ENCODE measurements at places on chromosomes 6 and 20.

GRCh38 chr20:50920997-50921396 lies 10.2 kb downstream of the ADNP start:
- DNase-seq: no peak

- DNase-seq: no peak
Measured at GRCh38 chr6:80480421-80481157, 374.1 kb downstream of the BCKDHB start.

- DNase-seq: peak; percentile 81
Measured at GRCh38 chr20:5844063-5844681, 94.0 kb downstream of the SHLD1 start.

- DNase-seq: no peak
Measured at GRCh38 chr6:167302074-167302473, 11.0 kb downstream of the UNC93A start.

- no peak for DNase-seq
Measured at GRCh38 chr20:58715801-58716475, 23.3 kb downstream of the NPEPL1 start.

- no peak for DNase-seq
Measured at GRCh38 chr20:48171626-48172356, 386.5 kb upstream of the SULF2 start.

- peak; percentile 28 for DNase-seq
Measured at GRCh38 chr20:63738687-63739129, 868 bp upstream of the SLC2A4RG start.

DNA sequence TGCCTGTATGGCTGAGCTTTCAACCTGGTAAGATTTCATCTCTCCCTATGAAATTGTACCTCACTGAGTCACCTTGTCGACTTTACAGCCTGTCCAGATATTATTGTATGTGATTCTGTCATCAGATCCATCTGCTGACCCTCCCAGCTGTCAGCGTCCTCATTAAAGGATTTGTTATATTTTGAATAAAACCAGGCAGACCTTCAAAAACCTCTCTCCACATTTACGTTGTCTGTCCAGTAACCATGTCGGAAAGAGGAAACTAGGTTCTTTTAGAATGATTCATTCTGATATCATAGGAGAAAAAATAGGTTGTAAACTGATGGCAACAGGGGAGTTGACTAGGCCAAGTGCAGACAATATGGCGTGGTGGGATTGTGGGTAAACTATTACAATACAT lies 38.5 kb downstream of the TSPYL4 start:
- no peak for DNase-seq

GRCh38 chr20:30595698-30596097 lies 661.8 kb upstream of the DEFB115 start:
- DNase-seq: no peak

DNA sequence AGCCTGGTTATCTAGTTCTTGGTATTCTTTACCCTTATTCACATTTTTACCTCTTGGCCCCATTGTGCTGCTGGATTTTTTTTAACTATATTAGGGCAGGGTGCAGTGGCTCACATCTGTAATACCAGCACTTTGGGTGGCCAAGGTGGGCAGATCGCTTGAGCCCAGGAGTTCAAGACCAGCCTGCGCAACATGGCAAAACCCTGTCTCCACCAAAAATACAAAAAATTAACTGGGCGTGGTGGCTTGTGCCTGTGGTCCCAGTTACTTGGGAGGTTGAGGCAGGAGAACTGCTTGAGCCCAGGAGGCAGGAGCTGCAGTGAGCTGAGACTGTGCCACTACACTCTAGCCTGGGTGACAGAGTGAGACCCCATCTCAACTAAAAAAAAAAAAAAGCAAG lies 12.2 kb upstream of the TAF8 start:
- DNase-seq: no peak

- DNase-seq: no peak
Measured at GRCh38 chr6:155219858-155220301, 43.9 kb upstream of the CLDN20 start.

- no peak for DNase-seq
Measured at GRCh38 chr6:56771929-56772607, 129.4 kb upstream of the DST start.

DNA sequence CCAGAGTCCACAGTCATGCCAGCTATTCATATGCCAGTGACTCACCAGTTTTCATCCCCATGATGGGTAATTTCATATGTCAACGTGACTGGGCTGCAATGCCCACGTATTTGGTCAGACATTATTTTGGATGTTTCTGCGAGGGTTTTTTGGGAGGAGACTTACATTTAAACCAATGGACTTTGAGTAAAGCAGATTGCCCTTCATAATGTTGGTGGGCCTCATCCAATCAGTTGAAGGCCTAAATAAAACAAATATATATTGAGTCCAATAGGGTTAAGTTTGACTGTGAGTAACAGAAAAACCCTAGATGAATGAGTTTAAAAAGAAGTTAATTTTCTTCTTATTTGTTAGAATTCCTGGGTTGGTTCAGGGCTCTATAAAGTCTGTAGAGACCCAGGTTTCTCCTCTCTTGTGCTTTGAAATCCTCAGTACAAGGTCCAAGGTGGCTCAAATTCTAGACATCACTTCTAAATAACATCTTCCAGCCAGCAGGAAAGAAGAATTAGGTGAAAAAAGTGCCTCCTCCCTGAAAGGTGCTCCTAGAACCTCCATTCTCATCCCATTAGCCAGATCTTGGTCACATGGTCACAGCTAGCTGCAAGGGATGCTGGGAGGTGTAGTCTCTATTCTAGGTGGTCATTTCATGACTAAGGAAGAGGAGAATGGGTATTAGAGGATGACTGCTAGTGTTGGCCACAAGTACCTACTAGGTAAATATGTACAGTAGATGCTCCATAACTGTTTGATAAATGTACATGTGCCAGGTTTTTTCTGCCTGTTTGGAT lies 16.7 kb upstream of the NEDD9 start:
- DNase-seq: no peak

DNA sequence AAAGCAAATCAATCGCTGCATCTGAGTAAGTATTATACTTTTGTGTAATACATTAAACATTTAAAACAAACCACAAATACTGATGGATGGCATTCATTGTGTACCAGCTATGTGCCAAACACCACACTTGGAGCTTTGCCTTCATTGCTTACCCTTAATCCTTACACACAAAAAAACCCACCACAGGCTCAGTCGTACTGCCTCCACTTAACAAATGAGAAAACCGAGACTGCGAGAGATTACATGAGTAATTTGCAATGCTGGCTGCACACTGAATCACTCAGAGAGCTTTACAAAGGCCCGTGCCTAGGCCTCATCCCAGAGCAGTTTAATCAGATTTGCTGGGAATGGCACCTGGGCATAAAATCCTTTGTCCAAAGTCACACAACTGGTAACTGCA lies 130.5 kb downstream of the EDN1 start:
- DNase-seq: no peak

- DNase-seq: no peak
Measured at GRCh38 chr6:35905141-35905785, 15.6 kb downstream of the SRPK1 start.

DNA sequence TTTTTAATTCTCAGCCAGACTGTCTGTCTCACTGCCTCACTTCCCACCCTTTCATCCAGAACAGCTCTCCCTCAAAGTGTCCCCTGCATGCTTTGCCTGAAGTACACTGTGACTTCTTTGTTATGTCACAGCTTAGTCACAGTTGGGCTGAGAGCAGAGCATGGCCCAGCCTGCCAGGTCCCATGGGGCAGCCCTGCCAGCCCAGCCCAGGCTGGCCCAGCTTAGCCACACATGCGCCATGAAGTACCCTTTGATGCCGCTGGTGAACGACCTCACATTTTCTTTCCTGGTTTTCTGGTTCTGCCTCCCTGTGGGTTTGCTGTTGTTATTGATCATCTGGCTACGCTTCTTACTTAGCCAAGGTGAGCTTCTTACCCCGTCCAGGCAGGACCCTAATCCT lies at the start of gene ADIG:
Gene ADIG, plus strand, starts transcription at position 185 of the 400 bp plus-strand sequence. Its CDS starts 54 bp downstream, at position 239.
- DNase-seq: no peak

GRCh38 chr6:37546141-37546871 lies 46.6 kb upstream of the CCDC167 start:
- DNase-seq: no peak

GRCh38 chr6:135451617-135452190 lies 45.8 kb downstream of the AHI1 start:
- DNase-seq: no peak

- DNase-seq: no peak
Measured at GRCh38 chr6:56162081-56162480, 85.3 kb downstream of the COL21A1 start.

DNA sequence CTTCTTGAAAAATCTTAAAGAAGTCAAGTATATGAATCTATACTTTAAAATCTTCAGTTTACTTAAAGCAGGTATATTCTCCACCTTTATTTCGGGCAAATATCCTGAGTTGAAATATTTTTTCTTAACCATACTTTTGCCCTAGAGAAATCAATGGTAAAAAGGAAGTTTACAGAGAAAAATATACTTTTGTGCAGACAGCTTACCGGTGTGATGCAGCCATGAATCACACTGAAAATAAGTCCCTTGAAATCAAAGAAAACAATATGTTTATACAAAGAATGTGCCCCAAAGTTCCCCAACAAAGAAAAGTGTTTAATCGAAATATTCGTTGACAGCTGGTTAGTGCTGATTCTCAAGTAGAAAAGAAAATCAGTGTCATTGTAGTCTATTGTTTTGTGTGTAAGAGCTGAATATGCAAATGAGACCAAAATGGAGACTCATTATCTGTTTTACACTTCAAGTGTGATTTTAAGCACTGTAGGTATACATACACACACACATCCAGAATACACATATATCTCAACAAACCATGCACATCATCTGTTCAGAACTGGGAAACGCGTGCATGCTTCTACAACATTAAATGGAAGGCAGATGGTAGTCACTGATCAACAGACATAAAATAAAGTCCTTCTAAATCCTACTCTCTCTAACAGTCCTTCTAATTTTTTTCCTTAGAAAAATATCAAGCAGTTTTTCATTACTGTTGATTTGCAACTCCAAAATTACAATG lies 73.3 kb downstream of the BTBD9 start:
- no peak for DNase-seq

GRCh38 chr6:106197441-106197840 lies 111.3 kb downstream of the PRDM1 start:
- no peak for DNase-seq

DNA sequence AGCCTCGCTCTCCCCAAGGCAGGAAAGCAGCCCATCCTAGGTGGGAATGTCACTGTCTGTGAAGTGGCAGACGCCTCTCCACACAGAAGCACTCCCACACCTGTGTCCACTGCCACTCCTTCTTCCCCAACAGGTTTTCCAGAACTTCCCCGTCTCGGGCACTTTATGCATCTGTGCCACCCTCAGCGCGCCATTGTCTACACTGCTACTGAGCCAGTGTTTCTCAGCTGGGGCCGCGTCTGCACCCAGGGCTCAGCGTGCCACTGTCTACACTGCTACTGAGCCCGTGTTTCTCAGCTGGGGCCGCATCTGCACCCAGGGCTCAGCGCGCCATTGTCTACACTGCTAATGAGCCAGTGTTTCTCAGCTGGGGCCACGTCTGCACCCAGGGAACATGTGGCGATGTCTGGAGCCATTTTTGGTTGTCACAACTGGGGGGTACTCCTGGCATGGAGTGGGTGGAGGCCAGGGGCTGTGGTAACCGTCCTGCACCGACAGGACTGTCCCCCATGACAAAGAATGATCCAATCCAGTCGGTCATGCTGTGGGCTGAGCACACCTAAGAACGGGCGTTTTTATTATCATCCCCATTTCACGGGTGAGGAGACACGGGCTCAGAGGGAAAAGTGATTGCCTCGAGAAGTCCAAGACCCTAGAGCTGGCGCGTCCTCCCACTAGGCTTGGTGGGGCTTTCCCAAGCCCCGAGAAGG lies 41.7 kb upstream of the ZBP1 start:
- DNase-seq: no peak

- no peak for DNase-seq
Measured at GRCh38 chr6:106106276-106107042, 20.3 kb downstream of the PRDM1 start.

DNA sequence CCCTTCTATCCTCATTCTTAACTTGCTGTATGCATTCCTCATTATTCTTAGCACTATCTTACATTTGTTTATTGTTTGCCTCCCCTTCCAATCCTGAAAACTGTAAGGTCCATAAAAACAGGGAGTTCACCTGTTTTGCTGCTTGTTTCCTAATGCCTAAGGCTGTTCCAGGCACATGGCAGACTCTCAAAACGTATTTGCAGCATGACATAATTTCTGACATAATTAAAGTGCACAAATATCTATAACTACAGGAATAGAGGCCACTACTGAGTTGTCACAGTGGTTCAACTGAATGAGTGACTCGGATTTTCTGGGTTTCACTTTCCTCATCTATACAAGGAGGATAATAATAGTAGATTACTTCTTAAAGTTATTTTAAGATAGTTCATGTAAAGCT lies 83.0 kb downstream of the HFE start:
- DNase-seq: no peak

DNA sequence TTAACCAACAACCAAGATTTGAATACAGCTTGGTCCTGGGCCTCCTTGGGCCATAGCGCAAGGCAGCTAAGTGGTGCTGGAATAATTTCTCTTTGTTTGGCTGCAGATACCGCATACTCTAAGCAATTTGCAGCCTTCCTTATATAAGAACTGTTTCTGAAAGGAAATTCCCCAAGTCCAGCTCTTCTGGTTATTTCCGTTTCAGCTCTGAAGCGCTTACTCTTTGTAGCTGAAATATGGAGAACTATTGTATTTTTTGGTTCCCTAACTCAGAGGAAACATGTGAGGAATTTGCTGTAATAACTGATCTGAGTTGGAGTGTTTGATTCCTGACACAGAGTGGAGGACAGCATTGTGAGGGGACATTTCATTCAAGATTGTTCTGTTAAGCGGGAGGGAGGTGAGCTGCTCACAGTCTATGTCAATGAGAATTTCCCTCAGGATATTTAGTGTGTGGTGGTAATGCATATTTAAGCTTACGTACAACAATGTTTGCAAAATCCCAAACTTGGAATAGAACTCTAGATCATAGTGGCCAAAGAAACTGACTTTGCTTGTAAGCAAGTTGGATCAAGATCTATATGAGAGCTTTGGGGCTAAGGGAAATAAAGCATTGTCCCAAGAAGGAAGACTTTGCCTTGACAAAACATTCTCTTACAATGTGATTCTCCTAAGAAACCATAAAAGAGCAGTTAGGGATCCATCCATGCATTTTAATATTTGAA lies 576.6 kb upstream of the FLRT3 start:
- no peak for DNase-seq

GRCh38 chr6:166658792-166659150 lies 31.7 kb upstream of the RPS6KA2 start:
- DNase-seq: no peak

DNA sequence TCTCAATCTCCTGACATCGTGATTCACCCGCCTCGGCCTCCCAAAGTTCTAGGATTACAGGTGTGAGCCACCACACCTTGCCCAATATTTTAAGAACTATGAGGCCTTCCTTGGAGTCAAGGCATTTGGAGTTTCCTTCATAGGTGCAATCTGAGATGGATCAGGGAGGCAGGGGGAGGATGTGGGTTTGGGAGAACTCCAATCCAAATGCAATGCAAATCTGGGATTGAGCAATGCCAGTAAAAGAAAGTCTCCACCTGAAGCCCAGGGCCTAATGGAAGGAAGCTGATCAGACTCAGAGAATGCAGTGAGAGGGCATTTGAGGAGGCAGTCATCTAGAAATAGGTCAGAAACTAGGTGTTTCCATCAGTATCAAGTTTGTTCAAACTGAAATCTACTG lies 21.2 kb downstream of the RSPH3 start:
- DNase-seq: no peak

GRCh38 chr6:113649276-113649675 lies 207.9 kb upstream of the MARCKS start:
- no peak for DNase-seq

GRCh38 chr6:104639668-104640067 lies 220.1 kb downstream of the HACE1 start:
- no peak for DNase-seq

Measured in activated naive CD4-positive, alpha-beta T cell treated with Interleukin-2 at 50 U/mL for 16 hours (primary cell).